ENCODE measurements at places on chromosomes 16 and 17.

- no peak for DNase-seq
These were observed 2.7 kb downstream of the LDAF1 start for GRCh38 chr16:21161211-21161610.

DNA sequence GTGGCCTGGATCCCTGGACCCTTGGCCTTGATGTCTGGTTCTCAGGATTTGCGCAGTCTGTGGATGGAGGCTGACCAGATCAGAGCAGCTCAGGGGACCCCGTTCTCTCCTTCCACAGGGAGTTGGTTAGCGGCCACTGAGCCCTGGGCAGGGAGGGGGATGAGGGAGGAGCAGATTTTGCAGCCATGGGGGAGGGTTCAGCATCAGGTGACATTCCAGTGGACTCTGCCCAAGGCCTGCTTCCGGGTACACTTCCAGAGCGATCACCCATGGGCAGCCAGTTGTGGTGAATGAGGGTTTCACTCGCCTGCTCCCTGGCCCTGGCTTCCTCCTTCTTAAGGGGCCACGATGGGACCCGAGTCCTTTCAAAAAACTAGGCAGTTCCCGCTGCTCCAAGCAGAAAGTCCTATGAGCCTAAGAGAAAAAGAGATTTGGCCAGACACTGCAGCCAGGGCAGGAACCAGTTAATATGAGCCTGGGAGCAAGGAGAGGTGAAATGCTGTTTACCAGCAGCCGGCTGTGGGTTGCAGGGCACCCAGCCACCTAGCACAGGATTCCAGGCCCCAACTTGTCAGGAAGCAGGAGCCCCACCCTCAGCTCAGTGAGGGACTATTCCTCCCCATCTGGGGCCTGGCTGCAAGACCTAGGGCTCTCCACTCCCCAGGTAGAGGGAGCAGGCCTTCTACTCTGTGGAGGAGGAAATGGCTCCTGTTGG, 4.7 kb upstream of the GPRC5C start:
- DNase-seq: no peak

DNA sequence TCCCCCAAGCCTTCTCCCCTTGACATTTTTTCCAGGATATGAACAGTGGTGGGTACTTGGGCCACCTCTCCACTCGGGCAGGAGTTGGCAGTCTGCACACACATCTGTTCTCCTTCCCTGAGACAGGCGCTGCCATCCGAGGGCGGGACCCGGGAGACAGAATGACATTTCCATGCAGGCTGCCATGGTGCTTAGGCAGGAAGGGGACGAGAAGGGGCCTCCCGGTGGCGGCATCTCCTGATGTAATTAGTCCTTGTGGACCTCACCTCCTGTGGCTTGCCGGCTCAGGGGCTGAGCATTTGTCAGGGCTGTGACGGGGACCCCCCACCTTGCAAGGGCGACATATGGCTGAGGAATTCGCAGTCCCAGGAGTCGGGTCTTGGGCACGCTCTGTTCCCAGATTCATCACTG, 197.2 kb downstream of the FOXL1 start:
- peak; percentile 52 for DNase-seq

DNA sequence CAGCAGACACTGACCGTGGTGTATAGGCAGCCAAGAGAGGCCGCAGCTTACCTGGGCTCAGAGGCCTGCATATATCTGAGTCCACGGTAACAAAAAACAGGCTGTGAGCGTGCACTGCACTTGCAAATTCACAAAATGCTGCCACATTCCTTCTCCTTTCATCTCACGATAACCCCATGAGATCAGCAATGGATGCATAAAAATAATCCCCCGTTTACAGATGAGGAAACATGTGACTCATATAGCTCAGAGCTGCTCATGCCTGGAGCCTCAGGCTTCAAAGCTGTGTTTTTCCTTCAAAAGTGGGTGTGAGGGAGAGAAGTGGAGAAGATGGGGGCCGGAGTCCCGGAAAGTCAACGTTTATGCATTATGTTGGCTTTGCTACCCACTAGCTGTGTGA, 118.3 kb upstream of the FOXF1 start:
- no peak for DNase-seq

- DNase-seq: no peak
These were observed 17.1 kb downstream of the MRTFB start for GRCh38 chr16:14088155-14088753.

DNA sequence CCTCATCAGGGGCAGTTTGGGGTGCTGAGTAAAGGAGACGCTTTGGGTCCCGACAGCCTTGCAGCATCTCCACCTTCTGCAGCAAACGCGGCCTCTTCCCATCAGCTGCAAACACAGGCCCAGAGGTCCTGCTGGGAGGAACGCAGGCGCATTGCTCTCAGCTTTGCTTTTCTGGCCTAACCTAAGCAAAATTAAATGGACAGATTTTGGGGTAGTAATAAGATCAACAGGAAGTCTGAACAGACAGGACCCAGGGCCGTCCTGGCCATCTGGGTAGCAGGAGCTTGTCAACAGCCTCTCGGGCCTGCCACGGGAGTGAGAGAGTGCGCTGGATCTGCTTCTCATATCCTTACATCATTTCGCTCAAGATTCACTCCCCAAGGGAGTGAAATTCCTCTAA, 7.2 kb downstream of the NUBP1 start:
- no peak for DNase-seq

DNA sequence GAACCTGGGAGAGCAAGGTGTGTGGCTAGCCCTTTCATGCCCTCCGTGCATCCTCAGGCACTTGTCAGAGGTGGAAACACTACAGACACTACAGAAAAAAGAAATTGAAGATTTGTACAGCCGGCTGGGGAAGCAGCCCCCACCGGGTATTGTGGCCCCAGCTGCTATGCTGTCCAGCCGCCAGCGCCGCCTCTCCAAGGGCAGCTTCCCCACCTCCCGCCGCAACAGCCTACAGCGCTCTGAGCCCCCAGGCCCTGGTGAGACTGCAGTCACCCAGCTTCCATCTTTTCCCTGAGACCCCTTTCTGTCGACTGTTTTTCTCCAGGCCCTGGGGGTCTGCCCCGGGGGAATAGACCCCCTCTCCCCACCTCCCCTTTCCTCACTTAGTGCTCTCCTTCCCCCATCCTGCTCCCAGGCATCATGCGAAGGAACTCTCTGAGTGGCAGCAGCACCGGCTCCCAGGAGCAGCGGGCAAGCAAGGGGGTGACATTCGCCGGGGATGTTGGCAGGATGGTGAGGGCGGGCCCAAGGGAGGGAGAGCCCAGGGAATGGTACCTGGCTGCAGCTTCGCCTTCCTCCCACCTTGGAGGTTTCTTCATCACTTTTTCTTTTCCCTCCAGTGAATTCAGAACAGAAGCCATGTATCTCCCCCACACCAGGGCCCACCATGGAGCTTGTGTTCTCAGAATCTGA, 2.3 kb downstream of the COA3 start:
- no peak for DNase-seq

DNA sequence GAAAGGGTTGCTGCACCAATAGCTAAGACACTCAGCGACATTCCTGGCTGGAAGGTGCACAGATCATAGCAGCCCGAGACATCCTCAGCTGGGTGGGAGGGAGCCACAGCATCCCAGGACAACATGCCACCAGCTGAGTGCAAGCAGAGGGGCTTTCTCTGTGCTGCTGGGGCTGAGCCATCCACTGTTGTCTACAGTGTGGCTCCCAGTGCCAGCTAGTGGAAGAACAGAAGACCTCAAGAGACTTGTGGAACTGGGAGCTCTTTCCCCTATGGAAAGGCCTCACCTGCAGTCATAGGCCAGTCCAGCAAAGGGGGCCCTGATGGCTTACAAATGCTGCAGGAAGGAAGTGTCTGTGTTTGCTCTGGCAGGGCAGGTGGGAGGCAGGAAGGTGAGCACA, 131.0 kb downstream of the C16orf78 start:
- DNase-seq: no peak

DNA sequence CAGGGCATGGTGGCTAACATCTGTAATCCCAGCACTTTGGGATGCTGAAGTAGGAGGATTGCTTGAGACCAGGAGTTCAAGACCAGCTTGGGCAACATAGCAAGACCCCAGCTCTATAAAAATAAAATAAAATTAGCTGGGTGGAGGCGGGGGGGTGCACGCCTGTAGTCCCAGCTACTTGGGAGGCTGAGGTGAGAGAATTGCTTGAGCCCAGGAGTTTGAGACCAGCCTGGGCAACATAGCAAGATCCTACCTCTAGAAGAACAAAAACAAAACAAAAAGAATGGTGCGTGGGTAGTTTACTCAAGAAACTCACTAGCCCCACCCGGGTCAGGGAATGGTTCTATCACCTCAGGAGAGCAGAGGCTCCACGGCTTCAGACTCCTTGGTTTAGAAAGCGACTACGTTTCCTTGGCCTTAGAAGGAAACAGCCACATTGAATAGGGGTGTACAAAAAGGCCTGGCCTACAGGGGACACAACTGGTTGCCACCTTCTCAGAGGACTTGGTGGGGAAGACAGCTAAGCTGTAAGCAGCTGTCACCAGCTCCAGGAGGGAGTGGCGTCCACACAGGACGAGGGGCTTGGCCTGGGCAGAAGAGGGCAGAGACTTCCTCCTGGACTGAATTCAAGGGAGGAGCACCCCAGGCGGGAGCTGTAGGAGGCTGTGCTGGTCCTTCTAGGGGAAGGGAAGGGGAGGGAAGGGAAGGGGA, 716 bp downstream of the TK1 start:
- DNase-seq: peak; percentile 94

GRCh38 chr16:397736-398332, 835 bp downstream of the NME4 start:
- peak; percentile 82 for DNase-seq

DNA sequence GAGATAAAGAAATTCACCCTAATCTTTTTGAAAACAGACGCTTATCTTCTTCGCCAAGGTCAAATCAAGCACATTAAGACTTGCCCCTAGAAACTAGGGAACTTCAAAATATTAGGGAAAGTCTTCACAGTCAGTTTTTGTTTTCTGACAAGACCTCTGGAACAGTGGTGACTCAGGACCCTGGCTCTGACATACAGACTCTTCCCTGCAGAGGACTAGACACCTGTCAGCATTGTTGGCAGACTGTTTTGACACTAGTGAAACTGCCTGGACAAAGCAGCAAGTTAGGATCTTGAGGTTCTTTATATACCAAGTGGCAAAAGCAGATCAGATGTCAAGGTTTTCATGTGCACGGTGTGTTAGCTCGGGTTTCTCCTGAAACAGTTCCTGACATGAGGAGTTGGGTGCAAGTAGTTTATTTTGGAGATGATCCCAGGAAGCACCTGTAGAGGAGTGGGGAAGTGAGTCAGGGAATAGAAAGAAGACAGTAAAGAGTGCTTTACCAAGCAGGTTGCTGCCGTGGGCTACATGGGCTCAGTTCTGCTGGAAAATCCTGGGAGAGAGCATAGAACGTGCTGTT, 182.0 kb upstream of the IRX5 start:
- DNase-seq: no peak

DNA sequence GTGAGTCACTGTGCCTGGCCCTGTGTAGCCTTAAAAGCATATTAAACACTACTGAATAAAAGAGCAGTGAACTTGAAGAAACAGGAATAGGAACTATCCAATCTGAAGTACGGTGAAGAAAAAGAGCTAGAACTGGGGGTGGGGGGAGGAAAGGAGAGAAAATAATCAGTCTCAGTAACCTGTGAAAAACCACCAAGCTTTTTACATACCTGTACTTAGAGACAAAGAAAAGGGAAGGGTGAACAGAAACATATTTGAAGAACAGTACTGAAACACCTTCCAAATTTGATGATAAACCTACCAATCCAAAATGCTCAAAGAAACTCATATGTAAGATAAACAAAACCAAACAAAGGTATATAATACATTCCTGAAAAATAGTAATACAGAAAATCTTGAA, 77.5 kb downstream of the USP32 start:
- no peak for DNase-seq

DNA sequence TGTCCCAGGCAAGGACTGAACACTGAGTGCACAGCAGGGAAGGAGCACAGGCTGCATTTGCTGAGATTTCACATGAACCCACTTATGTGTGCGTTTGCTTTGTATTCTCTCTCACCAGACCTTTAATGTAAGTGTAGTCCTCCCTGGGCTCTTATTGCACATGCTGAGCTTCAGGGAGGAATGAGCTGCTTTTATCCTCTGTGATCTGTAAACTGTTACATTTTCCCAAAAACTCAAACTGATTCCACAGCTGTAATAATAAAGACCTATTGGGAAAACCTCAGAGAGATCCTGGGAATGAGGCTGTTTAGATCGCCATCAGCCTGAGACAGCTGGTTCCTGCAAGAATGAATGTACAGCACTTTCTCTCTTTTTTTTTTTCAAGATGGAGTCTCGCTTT, 53.6 kb upstream of the ADORA2B start:
- no peak for DNase-seq

- DNase-seq: no peak
These were observed 124.6 kb upstream of the TMEM97 start for GRCh38 chr17:28194382-28194781.

DNA sequence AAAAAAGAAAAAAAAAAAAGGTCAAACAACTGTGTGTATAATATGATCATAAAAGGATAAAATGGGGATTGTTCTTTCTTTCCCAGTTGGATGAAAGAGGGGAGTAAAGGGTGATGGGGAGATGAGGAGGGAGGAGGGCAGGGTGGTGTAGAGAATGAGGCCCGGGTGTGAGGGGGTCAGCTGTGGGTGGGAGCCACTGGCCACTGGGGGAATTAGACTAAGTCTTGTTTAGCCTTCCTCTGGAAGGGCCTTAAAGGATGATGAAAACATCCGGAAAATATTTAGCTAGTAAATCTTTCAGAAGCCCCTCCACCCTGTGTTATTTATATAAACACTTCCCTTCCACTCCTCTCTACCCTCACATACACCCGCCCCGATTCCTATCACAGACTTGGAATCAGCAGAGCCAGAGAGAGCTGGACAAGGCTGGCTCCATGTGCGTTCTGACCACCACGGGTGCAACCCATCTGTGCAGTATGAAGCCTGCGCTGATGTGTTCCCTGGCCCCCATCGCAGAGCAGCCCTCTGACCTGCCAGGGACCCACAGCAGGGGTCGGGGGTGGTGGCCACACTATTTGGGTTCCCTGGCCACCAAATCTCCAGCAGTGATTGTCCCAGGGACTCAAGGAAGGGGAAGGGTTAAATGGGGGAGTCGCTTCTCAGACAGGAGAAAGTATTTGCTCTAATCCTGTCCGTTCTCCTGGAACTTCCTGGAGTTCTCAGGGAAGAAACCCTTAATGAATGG, 72.7 kb downstream of the GAS7 start:
- DNase-seq: no peak

DNA sequence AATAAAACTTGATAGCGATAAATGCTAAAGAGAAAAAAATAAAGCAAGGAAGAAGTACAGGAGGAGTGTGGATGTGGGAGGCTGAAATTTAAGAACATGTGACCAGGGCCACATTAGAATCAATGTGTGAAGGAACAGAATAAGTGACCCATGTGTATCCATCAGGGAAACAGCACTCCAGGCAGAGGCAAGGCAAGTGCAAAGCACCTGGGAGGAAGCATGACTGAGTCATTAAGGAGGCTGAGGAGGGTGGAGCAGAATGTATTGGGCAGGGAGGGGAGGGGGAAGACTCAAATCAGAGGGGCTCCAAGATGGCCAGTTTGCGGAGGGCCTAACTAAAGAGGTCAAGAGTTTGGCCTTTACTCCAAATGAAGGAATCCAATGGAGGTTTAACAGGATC, 8.0 kb downstream of the CDR2 start:
- no peak for DNase-seq

GRCh38 chr16:54212893-54213292, 73.7 kb downstream of the IRX3 start:
- DNase-seq: no peak

GRCh38 chr17:37485938-37486570, 3.6 kb upstream of the DUSP14 start:
- no peak for DNase-seq

GRCh38 chr17:81563861-81564586, 11.9 kb upstream of the FAAP100 start:
- no peak for DNase-seq

GRCh38 chr16:3143189-3143588, 8.4 kb downstream of the ZNF213 start:
- DNase-seq: no peak
